Activated naive CD8-positive, alpha-beta T cell treated with anti-CD3 and anti-CD28 coated beads for 36 hours (primary cell): ENCODE measurements at places on chromosomes 13 and 19.

GRCh38 chr19:8081569-8082550 is 29.3 kb downstream of the CCL25 start:
- H3K36me3 ChIP-seq = no peaks in the 10 kb centered on the region
- no peak for DNase-seq
- no peak overlapping the region for H3K27ac ChIP-seq
- H3K27me3 ChIP-seq = no peaks in the 10 kb centered on the region
- no peaks in the 10 kb centered on the region for H3K4me1 ChIP-seq
- no peak overlapping the region for H3K4me3 ChIP-seq

GRCh38 chr19:32581705-32582179 is 752 bp downstream of the PDCD5 start:
- H3K27ac ChIP-seq = peak overlapping the region; percentile 84
- peaks cover 37% of the 10 kb centered on the region for H3K4me1 ChIP-seq

DNA sequence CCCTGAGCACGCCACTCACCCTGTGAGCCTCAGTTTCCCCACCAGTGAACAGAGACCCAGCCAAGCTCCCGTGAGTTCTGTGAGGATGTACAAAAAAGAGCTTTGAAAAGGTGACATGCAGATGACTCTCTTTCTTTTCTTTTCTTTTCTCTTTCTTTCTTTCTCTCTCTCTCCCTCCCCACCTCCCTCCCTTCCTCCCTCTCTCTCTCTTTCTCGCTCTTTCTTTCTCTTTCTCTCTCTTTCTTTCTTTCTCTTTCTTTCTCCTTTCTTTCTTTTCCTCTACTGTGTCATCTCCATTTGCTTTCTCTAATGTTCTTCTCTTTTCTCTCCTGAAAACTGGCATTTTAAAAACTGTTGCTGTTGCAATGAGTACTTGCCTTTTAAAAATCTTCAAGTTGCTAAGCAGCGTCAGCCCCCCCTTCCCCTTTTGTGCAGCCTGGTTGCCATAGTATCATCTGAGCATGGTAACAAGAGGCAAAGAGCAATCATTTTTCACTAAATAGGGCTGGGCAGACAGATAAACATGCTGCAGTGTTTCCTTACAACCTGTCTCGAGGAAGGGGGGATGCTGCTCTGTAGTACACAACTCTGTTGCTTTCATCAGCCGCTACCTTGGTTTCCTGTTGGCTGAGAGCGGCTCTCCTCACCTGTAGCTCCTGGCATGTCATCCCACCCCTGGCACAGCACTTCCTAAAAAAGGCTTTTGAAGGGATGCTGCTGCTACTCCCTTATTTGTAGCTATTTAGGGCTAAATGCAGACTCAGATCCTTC is 108.7 kb upstream of the MBNL2 start:
- no peaks in the 10 kb centered on the region for H3K36me3 ChIP-seq
- no peak overlapping the region for H3K27ac ChIP-seq
- peaks cover 10% of the 10 kb centered on the region for H3K4me1 ChIP-seq
- no peak overlapping the region for H3K4me3 ChIP-seq
- H3K27me3 ChIP-seq = peaks cover 36% of the 10 kb centered on the region

GRCh38 chr13:32142956-32143375 is 111.4 kb downstream of the FRY start:
- no peaks in the 10 kb centered on the region for H3K4me1 ChIP-seq
- no peak for DNase-seq
- no peaks in the 10 kb centered on the region for H3K36me3 ChIP-seq
- no peak overlapping the region for H3K27ac ChIP-seq
- H3K27me3 ChIP-seq = no peaks in the 10 kb centered on the region

- no peak overlapping the region for H3K27ac ChIP-seq
- DNase-seq = no peak
- no peaks in the 10 kb centered on the region for H3K36me3 ChIP-seq
Measured at GRCh38 chr13:42786715-42787114, 5.3 kb downstream of the FAM216B start.

DNA sequence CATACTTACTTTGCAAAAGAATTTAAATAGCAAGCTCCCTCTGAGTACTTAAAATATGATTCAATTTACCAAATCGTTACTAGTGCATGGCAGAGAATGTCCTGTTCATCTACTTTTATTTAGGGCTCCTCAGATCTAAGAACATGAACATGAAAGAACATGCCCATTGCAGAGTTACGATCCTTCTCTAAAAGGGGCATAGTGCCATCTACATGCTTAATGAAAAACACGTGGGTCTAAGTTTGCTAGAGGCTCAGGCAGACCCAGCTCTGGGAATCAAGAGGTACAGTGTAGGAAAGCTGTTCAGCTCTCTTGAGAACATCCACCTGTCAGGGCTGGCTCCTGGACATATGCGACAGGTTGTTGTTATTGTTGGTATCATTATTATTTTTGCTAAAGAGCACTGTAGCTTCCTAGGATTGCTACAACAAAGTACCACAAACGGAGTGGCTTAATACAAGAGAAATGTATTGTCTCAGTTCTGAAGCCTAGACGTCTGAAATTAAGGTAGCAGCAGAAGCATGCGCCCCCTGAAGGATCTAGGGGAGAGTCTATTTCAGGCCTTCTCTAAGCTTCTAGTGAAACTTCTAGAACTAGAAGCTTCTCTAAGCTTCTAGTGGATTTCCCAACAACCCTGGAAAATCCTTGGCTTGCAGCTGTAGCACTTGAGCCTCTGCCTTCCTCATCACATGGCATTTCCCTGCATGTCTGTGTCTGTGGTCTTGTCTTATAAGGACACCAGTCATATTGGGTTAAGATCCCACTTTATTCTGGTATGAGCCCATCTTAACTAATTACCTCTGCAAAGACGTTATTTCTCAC is 133.9 kb downstream of the DCT start:
- H3K4me3 ChIP-seq = no peak overlapping the region
- H3K27ac ChIP-seq = no peak overlapping the region
- H3K4me1 ChIP-seq = peaks cover 16% of the 10 kb centered on the region
- no peaks in the 10 kb centered on the region for H3K27me3 ChIP-seq

DNA sequence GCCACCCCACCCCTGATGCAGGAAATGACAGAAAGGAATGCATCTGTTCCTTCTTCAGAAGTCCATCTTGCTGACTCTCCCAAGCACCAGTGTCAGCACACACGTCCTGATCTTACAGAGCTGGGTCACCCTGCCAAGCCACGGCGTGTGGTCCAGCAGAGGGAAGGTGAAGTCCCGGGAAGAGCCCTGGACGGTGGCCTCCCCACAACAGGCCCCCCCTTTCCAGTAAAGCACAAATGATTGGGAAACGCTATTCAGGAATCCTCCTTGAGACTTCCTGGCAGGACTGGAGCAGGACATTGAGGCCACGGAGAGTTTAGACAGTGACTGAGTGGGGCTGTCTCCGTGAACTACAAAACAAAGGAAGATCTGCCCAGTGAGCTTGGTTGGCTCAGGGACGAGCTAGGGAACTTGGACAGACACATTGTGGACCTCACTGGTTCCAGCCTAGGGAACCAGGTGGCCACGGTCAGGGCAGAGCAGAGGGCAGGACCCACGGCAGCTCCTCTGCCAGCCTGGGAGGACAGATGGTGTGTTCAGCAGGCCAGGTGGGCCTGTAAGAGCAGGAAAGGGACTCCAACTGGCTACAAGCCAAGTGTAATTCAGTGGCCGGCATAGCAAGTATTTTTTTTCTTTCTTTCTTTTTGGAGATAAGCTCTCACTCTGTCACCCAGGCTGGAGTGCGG is 41.7 kb downstream of the ELL start:
- peaks cover 57% of the 10 kb centered on the region for H3K4me1 ChIP-seq
- H3K27ac ChIP-seq = peak overlapping the region; percentile 94
- no peak for DNase-seq
- peaks cover 2% of the 10 kb centered on the region for H3K36me3 ChIP-seq
- no peak overlapping the region for H3K4me3 ChIP-seq
- no peaks in the 10 kb centered on the region for H3K27me3 ChIP-seq

GRCh38 chr19:6803036-6803404 is 30.5 kb downstream of the VAV1 start:
- H3K4me3 ChIP-seq = peak overlapping the region; percentile 88
- H3K4me1 ChIP-seq = peaks cover 60% of the 10 kb centered on the region
- peak overlapping the region; percentile 100 for H3K27ac ChIP-seq
- H3K36me3 ChIP-seq = peaks cover 43% of the 10 kb centered on the region

GRCh38 chr19:9839415-9839814 is 4.3 kb downstream of the PIN1 start:
- peaks cover 42% of the 10 kb centered on the region for H3K36me3 ChIP-seq
- no peak overlapping the region for H3K4me3 ChIP-seq
- H3K27me3 ChIP-seq = no peaks in the 10 kb centered on the region

DNA sequence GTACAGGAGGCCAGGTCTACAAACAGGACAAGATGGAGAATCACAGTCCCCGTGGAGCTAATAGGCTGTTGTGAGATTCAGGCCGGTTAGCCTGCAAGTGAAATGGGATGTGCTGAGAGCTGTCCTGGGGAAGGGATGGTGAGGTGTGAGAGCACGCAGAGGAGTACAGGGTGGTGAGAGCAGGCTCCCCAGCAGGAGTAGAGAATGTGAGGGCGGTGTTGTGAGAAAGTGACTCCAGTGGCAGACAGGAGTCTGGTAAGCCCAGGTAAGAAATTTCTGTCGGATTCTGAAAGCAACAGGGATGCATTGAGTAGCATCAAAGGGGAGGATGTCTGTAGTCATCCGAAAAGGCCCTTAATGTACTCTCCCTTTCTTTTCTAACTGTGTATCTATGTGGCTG is 50.7 kb upstream of the GPR183 start:
- no peaks in the 10 kb centered on the region for H3K27me3 ChIP-seq
- peaks cover 72% of the 10 kb centered on the region for H3K36me3 ChIP-seq
- H3K4me3 ChIP-seq = no peak overlapping the region
- H3K4me1 ChIP-seq = peaks cover 89% of the 10 kb centered on the region
- H3K27ac ChIP-seq = peak overlapping the region; percentile 90
- no peak for DNase-seq

DNA sequence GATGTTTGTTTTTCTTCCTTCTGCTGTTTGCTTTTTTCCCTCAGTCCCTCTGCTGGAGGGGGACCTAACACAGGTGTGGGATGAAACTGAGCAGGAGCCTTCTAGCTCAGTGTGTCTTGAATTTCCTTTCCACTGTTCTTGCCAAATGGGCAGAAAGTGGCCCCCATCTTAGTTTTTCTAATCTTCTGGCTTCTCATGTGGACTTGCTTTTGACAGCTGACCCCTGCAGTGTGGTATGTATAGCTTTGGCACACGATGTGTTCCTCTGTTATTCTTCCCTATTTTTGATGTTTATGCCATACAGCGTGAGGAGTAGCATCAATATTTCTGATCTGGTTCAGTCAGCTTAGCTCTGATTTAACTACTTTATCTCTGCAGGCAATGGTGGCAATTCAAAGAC is 8.3 kb downstream of the LRCH1 start:
- H3K4me3 ChIP-seq = no peak overlapping the region
- no peak for DNase-seq
- peaks cover 27% of the 10 kb centered on the region for H3K4me1 ChIP-seq
- H3K27me3 ChIP-seq = no peaks in the 10 kb centered on the region

DNA sequence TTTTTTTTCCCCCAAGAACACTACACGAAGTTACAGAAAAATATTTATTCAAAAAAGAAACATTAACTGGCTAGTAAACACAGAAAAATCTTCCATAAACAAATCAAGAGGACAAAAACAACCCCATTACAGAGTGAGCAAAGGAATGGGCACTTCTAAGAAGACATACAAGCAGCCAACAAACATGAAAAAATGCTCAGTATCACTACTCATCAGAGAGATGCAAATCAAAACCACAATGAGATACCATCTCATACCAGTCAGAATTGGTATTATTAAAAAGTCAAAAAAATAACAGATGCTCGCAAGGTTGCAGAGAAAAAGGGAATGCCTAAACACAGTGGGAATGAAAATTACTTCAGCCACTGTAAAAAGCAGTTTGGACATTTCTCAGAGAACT is 131.7 kb downstream of the UGGT2 start:
- no peaks in the 10 kb centered on the region for H3K4me1 ChIP-seq
- no peak for DNase-seq
- H3K27me3 ChIP-seq = no peaks in the 10 kb centered on the region
- no peak overlapping the region for H3K4me3 ChIP-seq
- no peaks in the 10 kb centered on the region for H3K36me3 ChIP-seq
- no peak overlapping the region for H3K27ac ChIP-seq

DNA sequence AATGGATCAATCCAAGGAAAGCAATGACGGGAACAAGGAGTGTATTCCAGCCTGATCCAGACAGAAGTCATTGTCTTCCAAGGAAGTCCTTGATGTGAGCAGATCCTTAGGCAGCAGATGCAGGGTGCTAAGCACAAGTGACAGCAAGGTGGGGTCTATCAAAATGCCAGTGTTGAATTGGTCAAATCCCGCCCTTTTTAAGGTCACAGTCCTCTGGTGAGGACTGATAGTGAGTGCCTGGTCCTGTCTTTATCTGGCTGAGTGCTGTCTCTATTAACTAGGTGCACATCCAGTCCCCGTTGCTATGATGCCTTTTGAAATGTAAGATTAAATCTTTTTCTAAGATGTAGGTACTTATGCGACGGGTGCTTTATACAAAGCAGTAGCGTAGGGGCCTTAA is 1.3 kb upstream of the LAMP1 start:
- H3K36me3 ChIP-seq = peaks cover 11% of the 10 kb centered on the region
- H3K27me3 ChIP-seq = peaks cover 34% of the 10 kb centered on the region
- peaks cover 30% of the 10 kb centered on the region for H3K4me1 ChIP-seq

GRCh38 chr19:16825312-16826052 is 3.7 kb upstream of the SIN3B start:
- no peak for DNase-seq
- H3K36me3 ChIP-seq = no peaks in the 10 kb centered on the region
- peak overlapping the region; percentile 66 for H3K4me3 ChIP-seq
- no peak overlapping the region for H3K27ac ChIP-seq
- H3K4me1 ChIP-seq = peaks cover 24% of the 10 kb centered on the region

DNA sequence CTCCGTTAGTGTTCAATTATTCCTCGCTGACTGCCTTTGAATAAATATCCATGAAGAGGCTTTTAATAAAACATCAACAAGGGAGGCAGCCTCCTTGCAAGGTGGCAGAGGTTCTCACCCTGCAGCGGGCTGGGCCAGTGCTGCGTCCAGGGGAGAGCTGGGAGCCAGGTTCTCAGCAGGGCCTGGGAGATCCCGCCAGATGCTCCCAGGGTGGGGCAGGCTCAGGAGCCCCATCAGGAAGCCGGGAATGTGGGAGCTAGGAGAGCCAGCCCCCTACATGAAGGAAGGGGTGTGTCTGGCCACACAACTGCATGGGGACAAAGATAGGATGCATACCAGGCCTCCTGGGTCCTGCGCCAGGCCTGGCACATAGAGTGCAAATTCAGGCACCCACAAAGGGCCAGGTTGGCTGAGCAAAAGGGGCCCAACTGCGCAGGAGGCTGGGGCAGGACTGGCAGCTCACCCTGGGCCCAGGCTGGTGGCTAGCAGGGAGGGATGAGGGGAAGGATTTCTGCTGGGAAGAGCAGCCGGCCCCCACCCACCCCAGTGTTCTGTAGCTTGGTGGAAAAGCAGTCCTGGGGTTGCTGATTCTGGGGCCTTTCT is 22.8 kb downstream of the VSTM2B start:
- no peak for DNase-seq
- H3K36me3 ChIP-seq = no peaks in the 10 kb centered on the region
- H3K27ac ChIP-seq = no peak overlapping the region
- no peak overlapping the region for H3K4me3 ChIP-seq

GRCh38 chr13:34338102-34338501 is 520.2 kb downstream of the RFC3 start:
- no peak for DNase-seq
- no peaks in the 10 kb centered on the region for H3K36me3 ChIP-seq
- no peaks in the 10 kb centered on the region for H3K4me1 ChIP-seq

GRCh38 chr19:50803633-50804419 is 13.6 kb downstream of the ACP4 start:
- H3K4me1 ChIP-seq = peaks cover 36% of the 10 kb centered on the region
- peak overlapping the region; percentile 98 for H3K27ac ChIP-seq
- peak; percentile 52 for DNase-seq
- H3K4me3 ChIP-seq = peak overlapping the region; percentile 92

GRCh38 chr13:94387047-94387446 is 92.4 kb downstream of the DCT start:
- DNase-seq = no peak
- H3K27me3 ChIP-seq = no peaks in the 10 kb centered on the region
- H3K36me3 ChIP-seq = no peaks in the 10 kb centered on the region
- H3K4me3 ChIP-seq = no peak overlapping the region
